ENCODE measurements at places on chromosomes 3 and 15.

DNA sequence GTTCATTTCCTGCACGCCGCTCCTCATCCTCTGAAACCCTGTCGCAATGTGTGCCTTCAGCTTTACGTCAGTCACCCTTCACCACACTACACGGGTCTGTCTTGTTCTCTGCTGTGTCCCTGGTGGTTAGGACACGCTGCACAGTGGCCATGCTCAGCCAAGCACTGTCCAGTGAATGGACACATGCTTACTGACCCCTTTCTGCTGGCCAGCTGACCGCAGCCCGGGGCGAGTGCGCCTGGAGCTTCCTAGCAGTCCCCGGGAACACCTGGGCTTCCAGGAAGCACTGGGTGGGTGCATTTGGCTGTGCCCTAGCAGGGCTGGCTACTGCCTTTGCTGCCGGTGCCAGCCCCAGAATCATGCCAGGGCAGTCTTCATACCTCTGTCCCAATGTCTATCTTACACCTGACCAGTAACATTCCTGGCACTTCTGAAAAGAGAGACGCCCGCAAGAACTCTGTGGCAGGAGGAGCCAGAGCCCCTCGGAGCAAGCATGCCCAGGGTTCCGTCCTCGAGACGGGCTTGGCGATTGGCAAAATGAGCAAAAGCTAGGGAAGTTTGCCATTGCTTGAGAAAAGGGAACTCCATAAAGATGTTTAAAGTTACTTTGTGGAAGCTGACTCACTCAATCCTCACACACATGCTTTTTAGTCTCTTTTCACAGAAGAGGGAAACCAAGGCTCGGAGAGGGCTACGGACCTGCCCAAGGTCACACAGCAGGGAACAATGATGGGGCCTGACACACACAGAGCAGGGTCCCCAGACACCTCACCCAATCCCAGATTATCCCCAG lies 15.7 kb upstream of the ZXDC start:
- DNase-seq: no peak

GRCh38 chr15:94258246-94258645 lies 26.9 kb downstream of the MCTP2 start:
- DNase-seq: no peak

DNA sequence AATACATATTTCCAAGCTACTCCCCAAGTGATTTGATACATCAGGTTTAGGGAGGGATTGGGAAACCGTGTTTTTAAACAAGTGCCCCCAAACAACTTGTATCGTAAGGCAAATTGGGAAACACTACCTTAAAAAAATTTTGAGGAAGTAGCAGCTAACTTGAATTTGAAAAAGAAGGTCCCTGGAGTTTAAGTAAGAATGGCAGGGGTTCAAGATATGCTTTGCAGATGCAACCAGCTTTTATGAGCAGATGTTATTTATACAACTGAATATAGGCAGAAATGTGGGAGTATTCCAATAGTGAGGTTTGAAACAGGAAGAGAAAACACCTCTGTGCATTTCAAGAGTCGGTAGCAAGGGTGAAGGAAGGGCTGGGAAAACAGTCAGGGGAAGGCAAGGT lies 139.6 kb downstream of the IL20RB start:
- no peak for DNase-seq

DNA sequence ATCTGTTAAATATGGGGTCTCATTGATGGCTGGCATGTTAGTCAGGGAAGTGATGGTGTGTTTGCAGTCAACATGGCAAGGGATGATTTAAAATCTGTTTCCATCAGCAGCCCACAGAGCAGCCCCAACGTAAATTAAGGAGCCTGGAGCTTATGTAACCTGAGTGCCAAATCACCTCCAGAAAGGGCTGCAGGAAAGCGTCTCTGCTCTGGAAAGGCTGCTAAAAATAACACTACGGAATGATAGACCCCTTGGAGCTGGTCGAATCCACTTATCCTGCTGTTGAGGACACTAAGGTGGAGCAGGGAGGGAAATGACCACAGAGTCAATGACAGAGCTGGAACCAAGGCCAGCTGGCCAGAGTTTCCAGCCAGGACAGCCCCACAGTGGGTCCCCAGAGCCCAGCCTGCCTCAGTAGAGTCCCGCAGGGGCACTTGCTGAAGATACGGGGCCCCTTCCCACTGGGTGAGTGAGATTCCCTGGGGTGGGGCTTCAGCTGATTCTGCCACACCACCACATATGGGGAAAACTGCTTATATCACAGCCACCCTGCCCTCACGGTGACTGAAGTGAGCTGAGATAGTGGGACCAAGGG lies 63.5 kb downstream of the EPHB1 start:
- no peak for DNase-seq

DNA sequence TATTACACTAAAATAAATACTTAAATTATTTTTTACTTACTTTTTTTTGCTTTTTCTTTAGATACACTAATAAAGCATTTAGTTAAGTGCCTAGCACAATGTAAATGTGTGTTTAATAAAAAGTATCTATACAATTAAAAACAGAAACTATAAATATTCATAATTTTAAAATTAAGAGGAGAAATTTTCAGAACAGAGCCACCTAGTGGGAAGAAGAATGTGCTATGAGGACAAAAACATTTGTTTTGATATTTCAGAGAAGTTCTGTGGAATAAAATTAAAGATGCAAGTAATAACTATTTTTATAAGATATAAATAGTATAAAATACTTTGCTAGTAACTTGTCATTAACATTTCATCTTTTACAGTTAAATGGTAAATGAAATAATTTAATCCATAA lies 33.6 kb upstream of the PLSCR5 start:
- DNase-seq: no peak

DNA sequence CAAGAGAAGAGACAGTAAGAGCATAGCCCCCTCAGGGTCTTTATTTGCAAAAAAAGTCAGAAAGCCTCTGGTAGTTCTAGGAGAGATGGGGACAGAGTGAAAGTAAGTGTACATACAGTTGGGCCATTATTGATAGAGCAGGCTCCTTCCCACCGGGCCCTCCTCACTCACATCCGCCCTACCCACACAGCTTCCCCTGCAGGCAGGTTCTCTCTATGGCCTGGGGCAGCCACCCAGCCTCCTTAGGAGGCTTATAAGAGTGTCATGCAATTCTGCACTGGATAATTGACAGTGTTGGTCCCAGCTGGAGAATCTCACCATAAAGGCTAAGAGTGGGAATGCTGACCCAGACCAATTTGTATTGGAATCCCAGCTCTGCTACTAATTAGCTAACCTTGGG lies 49.5 kb downstream of the SLC30A4 start:
- no peak for DNase-seq
